ENCODE measurements at places on chromosomes 6 and 20. TPM values are rescaled to one million over a fixed set of nuclear protein-coding genes. Genes with fewer than 3 reads are reported as not detected.

The DPPA5 gene
- not detected for polyA plus RNA-seq

DNA sequence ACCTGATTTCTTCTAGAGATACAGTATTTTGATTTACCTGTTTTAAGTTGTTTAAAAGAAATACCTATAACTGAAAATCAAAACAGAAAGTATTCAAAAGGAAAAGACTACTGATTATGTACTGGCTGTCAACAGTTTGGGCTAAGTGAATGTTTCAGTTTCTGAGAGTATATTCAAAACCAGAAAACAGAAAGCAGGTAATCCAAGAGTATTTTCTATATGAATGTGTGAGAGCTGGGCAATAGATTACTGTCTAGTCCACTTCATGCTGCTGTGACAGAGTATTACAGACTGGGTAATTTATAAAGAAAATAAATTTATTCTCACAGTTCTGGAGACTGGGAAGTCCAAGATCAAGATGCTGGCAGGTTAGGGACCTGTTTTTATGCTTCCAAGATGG lies 261.0 kb downstream of the ARHGAP18 start:
- no peak for DNase-seq

DNA sequence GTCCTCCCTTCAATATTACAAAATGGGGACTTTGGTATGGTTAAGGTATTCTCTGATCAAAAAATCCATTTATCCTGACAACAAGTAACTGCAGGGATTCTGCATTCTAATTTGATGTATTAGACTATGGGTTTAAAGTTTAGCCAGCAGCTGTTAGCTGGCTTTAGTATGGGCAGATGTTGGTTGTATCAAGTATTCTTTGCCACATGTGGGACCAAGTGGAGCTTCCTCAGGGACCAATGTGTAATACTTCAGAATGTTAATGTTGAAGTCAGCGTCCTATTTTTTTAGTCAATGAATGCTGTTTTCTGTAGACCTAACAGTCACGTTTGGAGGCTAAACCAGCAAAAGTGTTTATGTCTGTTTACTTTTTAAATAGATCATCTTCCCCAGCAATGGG lies 41.4 kb downstream of the MOXD1 start:
- no peak for DNase-seq

The SLC12A5 gene
- 1.2 TPM for polyA plus RNA-seq

The SLPI gene
- polyA plus RNA-seq: not detected

The ATP9A gene
- polyA plus RNA-seq: 61.4 TPM

DNA sequence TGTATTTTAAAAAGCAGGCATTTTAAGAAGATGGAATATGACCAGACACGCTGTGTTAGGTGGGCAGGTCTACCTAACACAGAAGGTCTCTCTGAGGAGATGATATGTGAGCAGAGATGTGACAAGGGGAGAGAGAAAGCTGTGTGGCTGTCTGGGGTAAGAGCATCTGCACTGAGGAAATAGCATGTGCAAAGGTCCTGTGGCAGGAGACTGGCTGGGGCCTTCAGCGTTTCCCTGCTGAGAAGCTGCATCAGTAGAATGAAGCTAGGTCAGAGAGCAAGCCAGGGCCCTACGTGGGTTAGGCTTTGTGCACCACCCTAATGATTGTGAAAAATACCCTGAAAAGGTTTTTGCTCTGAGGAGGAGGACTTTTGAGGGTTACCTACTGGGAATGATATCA lies 87.0 kb downstream of the TXNDC5 start:
- DNase-seq: no peak

The APMAP gene
- polyA plus RNA-seq: 103 TPM

The CFB gene
- 5.7 TPM for polyA plus RNA-seq

DNA sequence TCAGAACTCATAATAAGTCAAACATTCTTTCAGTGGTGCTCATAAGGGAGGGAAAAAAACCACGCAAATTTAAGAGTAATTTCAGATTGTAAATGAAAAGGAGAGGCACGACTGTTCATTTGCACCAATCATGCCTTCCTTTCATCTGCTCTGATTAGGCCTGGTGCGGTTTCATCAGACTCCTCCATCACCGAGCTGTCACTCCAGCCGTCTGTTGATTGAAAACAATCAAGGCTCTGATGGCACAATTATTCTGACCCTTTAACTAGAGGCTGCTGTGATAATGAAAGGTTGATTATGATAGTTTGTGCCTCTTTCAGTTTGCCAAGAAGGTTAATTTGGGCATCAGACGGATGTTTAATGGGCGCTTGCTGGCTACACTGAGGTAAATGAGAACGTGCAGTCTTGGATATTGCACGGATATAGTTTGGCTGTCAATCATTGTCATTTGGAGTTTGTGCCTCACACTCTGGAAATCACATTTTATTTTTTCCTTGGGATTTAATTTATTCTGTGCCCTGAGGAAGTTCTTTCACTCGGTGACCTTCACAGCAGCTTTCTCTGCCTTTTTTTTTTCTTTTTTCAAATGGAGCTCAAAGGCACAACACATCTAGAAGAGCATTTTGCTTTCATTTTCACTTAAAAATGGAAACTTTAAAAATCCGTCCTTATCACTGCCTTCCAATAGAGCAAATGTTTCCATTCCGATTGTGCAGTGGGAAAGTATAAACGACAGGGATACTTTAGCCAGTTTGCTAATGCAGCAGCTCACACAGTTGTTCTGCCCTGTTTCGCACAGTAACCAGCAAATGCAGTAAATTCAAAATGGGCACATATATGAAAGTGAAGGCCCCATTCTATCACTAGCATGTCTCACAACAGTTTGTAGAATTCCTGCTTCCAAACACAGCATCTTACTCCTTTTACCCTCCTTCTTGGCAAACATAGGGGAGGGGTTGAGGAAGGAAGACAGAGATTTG lies 172.8 kb downstream of the KLHL32 start:
- no peak for DNase-seq

The SRSF12 gene
- 13.7 TPM for polyA plus RNA-seq

The NRSN1 gene
- 0.31 TPM for polyA plus RNA-seq

The RIMS4 gene
- polyA plus RNA-seq: 0.53 TPM

GRCh38 chr6:2857580-2858337 lies 16.1 kb upstream of the SERPINB1 start:
- no peak for DNase-seq

Data from right renal cortex interstitium (tissue), 3 donors.